ENCODE measurements at places on chromosomes 4 and X.

DNA sequence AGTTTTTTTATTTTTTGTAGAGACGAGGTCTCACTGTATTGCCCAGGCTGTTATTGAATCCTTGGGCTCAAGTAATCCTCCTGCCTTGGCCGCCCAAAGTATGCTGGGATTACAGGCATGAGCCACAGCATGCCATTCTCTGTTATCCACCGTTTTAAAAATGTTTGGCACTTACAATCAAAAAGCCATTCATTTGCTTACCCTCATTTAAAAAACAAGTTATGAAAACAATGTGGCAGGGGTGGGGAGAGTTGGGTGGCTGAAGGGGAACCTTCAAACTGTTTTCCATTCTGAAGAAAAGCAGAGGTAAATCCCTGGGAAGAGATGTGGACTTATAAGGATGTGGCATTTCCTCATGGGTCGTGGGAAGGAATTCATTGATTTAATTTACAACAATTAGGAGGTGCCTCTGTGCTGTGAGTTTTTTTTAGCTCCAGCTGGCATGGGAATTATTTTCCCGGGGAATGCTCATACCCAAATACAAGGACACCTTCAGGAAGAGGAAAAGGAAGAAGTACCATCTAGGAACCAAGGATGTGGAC, 103.5 kb downstream of the MID1 start:
- DNase-seq = no peak

DNA sequence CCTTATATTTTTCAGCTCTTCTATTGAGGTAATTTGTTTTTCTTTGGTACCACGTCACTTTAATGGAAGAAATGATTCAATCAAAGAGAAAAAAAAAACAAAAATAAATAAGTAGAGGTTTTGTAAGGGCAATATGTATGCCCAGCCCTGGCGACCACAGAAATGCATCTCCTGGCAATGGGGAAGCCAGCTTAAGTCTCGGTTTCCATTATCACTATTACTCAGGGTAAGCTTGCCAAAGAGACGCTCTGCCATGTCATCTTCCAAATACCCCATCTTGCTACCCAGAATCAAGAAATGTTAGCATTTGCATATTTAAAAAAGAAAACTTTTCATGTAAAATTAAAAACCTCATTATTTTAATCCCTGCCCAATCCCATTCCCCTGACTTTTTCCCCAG, 68.8 kb downstream of the FAM47C start:
- DNase-seq = no peak

DNA sequence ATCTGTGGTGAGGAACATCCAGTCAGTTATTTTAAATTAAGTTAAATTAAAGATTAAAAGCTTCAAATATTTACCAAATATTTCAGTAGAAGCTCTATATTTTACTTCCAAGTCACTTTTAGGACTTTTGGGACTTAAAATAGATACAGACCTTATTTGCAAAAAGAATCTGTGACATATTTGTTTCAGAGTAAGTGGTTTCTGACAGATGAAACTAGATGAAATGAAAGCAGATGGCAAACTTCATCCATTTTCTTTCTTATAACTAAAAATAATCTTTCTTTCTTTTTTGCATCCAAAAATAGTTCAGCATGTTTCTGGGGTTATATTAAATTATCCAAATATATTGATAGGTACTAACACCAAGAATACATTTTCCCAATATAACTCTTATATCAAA, 6.6 kb upstream of the UTP3 start:
- no peak for DNase-seq

DNA sequence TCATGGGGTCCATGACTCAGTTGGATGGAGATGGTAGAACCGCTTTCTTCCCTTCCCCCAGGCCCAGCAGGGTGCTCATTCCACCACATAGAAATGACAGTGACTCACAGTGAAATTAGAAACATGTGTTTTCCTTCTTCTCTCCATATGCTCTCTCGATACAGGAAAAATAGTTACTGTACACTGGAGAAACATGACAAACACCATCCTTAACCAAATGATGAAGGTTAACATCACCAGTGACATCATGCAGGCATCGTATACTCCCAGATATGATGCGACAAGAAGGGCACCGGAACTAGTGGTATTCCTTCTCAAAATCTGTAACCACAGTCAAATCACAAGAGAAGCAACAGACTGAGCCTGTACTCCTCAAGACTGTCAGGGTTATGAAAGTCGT, 11.7 kb upstream of the RAB40A start:
- DNase-seq = no peak

- no peak for DNase-seq
Observed at GRCh38 chr4:147547314-147548056, 66.6 kb downstream of the EDNRA start.

DNA sequence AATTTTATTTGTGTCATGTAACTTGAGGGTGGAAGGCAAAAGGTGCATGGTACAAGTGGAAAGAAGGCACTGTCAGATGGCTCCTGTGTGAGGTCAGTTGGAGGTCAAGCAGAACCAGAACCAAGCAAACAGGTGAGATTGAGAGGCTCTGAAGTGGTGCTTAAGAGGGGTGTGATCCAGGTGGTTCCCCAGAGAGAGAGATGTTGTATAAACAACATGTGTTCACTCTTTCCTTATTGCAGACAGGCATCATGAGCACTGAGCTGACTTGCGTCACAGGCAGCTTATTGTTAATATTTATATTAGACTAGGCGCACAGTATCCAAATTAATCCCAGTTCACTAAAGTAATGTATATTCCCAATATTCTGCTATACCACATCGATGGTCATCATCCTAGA, 56.8 kb downstream of the CXCL13 start:
- no peak for DNase-seq
